NCI-H1417 (cell line): ENCODE measurements at places on chromosomes 12 and 14.

DNA sequence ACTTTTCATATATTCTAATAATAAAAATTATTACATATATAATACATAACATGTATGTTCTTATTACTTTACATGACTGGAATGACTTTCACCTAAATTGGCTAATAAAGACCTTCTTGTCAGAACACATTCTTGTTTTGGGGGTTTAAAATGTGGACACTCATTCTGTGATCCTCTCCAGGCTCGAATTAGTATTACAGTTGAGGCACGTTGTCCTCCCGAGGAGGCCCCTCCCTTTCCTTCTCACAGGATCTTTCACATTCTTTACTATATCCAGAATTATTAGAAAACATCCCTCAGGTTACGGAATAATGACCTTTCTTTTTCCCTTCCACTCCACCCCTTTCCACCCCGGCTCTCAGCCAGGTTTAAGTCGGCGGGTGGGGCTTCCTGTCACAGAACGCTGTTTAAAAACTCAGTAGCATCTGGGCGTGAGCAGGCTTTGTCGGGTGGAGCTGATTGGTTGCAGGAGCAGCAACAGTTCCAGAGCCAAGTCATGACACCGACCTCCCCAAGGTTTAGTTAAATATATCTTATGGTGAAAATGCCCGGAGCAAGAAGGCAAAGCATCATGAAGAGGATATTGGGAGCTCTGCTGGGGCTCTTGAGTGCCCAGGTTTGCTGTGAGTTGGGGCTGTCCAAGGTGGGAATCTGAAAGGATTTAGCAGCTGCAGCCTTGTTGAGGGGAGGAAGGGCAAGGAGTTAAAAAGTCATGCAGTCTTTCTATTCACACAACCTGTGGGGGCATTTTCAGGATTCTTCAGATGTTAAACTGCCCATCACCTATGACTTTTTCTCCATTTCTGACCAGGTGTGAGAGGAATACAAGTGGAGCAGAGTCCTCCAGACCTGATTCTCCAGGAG lies 396.7 kb upstream of the OR4E1 start:
- no peak for DNase-seq

DNA sequence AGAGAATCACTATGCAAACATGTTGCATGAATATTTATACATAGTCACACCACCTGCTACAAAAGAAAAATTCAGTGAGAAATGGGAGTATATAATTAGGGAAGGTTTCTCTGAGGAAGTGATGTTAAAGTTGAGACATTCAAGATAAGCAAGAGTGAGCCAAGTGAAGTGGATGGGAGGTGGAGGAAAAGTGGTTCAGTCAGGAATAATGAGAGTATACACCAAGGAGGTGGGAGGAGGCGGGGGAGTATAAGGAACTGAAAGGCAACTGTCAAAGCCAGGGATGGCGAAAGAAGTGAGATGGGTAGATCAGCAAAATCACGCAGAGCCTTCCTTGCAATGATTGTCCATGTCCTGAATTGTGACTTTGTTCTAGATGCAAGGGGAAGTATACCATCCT lies 33.7 kb downstream of the PRKD1 start:
- no peak for DNase-seq

- no peak for DNase-seq
These were observed 7.2 kb downstream of the CYP46A1 start for GRCh38 chr14:99691111-99691885.

GRCh38 chr14:95328729-95329503 lies 9.2 kb upstream of the CLMN start:
- no peak for DNase-seq

DNA sequence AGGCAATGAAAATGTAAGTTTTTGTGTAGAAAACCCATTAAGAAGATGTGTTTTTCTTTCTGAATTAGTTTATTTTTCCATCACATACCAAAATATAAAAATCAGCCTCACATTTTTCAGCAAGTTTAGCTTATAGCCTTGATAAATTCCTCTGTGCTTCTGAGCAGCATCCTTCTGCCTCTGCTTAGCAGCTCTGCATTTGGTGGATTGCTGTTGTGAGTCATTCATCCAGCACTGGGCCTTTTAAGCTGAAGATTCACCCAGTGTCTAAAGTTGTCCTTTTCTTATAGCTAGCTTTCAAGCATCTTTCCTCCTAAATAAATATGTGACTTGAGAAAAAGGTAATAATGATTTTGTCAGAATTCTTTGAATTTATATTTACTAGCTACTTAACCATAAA lies 206.1 kb downstream of the PCNX1 start:
- DNase-seq, result no peak

DNA sequence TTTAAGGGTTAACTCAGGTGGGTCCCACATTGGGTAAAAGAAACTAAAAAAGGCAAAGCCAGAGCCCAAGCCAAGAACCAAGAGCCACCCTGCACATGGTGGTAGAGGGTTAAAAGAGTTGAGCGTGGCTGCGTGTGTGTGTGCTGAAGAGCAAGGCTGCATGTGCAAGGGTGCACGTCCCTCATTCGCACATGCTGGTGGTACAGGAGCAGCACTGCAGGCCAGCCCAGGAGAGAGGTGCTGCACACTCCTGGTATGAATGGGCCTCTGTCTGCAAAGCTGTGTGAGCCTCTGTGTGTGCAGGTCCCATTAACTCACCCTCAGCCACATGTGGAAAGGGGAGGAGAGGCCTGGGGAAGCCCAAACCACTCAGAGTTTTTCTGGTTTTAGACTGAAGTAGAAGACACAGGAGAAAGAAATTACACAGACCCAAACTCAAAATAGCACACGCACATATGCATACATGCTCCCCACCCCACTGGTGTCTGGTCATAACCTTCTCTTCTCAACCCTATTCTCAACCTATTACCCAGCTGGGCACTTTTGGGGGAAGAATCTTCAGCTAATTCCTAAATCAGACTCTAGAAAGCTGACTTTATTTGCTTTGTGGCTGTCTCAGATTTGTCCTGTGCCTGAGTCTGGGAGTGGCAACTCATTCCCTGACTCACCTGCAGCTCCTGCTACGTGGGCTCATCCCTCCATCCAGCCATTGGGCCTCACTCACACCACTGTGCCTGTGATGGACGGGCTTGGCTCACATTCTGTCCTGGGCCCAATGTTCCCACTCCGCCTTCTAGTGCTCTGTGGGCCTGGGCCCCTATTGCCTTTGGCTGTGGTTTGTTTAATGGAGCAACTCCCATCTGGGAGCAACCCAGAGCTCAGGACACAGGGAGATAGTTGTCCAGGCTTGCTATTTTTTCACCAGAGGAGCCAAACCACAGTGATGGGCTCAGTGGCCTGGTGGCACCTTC lies 30.8 kb upstream of the COL2A1 start:
- DNase-seq, result no peak

DNA sequence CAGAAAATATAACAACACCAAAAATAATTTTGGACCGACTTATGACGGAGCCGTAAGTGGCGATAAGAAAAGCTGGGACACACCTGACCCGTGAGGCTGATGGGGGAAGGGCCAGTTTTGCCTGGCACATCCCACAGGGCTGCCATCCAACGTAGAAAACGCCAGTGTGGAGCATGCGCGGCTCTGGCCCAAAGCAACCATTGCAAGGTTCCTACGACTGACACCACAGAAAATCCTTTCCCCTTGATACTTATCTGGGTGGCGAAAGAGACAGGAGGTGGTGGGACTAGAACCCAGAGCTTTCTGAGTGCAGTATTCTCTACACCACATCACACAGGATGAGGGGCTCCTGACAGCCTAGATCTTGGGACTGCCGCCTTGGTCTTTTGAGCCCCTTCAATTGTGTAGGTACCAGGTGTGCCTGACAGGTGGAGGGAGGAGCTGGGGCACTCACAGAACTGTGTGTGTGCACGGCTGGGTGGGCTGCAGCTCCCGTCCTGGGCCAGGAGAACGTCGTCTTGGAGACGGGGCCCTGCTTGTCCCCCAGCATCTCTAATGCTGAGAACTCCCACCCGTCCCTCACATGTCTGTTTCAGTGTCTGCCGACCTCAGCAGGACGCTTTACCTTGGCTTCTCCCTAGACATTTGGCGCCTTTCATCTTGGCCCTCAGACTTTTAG lies 17.4 kb upstream of the CACNA2D4 start:
- no peak for DNase-seq

GRCh38 chr14:94412671-94413638 lies 24.6 kb upstream of the SERPINA1 start:
- DNase-seq, result no peak

DNA sequence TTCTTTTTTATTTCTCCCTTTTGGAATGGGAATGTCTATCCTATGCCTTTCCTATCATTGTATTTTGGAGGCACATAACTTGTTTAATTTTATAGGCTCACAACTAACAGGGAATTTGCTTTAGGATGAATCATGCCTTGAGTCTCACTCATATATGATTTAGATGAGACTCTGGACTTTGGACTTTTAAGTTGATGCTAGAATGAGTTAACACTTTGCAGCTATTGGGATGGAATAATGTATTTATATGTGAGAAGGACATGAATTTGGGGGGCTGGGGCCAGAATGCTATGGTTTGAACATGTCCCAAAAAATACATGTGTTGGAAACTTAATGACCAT lies 365.3 kb downstream of the ZFP36L1 start:
- no peak for DNase-seq

DNA sequence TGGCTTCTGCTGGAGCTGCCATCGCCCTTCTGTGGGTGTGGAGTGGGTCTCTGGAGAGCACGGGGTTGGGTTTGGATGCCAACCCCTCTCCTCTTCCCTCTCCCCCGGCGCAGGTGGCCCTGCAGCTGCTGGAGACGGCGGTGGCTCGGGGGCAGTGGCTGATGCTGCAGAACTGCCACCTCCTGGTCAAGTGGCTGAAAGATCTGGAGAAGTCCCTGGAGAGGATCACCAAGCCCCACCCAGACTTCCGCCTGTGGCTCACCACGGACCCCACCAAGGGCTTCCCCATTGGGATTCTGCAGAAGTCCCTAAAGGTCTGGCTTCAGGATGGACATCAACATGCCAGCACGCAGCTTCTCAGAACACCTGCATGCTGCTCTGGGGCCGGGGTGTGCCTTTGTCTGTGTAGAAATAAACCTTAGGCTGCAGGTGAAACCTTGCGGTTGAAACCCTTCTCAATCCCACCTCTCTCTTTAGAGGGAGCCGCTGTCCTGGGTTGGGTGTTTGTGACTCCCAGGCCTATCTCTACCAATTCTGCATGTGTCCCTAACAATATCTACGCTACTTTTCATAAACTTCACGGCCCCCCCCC lies 44.3 kb downstream of the CCDC92 start:
- peak; percentile 58 for DNase-seq

DNA sequence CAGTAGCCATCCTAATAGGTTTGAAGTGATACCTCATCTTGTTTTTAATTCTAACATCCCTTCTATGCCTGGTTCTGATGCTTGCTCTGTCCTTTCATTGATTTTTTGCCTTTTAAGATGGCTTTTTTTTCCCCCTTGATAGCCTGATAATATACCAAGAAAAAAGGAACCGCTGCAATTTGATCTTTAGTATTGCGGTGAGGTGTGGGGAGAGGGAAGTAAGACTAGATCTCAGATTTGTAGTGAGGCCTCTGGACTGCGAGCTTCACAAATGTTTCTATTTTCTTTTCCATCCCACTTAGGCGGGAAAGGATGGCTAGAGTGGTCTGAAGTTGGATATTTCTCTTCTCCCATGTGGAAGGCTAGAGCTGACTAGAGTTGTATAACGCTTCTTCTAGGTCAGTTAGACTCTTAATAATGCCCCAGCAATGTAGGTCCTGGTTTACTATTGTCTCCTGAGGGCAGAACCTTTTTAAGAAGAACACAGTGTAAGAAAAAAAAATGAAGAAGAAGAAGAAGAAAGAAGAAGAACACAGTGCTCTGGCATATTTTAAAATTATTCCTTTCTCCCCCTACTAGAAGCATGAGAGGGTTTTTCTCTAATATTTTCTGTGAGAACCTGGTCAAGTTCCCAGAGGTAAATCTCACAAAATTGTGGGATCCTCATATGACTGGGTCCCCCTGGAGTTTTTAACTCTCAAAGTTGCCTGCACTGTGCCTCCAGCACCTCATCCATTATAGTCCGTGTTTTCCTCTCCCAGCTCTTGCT lies 11.9 kb upstream of the KLRB1 start:
- no peak for DNase-seq

DNA sequence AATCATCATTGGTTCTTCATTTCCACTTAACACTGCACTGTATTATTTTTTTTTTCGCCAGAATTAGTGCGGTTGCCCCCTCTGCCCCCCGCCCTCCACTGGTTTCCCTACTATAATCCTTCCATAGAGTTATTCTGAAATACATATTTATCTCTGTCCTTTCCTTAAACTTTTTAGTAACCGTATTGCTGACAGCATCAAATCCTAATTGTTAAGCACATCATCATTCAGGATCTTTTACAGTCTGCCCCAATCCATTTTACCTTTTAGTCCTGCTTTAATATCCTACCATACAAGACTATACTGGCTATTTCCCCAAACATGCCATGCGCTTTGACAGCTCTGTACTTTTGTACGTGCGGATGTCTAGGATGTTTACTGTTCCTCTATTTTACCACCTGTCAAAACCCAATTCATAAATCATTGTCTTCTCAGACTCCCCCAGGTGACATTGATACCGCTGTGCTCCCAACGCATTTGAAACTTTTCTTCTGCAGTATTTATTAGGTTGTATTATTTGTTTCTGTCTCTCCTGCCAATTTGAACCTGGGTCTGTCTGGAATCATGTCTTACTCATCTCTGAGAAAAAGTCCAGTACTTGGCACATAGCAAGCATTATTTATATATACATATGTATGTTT lies 1.0 kb downstream of the FGFR1OP2 start:
- DNase-seq, result peak; percentile 25

DNA sequence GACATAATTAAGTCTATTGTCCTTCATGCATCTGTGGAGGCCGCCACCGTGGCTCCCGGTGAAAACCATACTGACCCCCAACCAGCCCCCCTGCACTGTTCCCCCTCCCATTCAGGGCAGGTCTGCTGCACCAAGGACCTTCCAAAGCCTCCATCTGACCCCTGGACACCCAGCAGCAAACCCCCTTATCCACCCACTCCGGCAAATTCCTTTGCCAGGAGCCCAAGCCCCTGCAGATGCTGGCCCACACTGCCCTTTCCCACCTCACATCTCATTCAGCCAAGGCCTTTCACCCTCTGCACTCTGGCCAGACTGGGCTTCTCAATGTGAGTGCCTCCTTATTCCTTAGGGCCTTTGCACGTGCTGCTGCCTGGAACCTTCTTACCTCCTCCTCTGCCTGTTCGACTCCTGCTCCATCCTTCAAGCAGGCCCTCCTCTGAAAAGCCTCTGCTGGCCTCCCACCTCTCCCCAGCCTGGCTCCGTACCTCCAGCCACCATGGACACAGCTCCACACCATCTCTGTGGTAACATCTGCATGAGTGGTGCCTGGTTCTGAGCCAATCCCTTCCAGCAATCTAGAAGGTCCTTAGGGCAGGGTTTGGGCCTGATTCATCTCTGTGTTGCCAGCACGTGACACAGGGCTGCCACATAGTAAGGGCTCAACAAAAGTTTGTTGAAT lies 230.7 kb downstream of the BCL11B start:
- no peak for DNase-seq

DNA sequence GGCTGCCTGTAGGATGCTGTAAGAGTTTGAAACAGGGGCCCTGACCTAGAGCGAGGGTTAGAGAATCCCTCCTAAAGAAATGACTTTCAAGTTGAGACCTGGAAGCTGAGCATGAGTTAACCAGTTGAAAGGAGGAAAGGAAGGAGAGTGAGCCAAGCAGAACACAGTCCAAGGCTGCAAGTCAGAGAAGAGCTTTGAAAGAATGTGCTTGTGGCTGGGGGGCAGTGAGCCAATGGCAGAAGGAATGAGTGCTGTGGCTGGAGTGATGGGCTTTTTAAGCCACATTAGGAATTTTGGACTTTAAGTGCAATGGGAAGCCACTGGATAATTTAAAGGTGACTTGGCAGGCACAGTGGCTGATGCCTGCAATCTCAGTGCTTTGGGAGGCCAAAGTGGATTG lies 18.1 kb downstream of the CDKN1B start:
- no peak for DNase-seq
